ENCODE measurements at places on chromosomes 11 and 22.

- peak; percentile 23 for DNase-seq
Observed at GRCh38 chr11:13009921-13010748, 1.0 kb downstream of the RASSF10 start.

- peak; percentile 7 for DNase-seq
Observed at GRCh38 chr22:27880778-27881394, 38.2 kb downstream of the PITPNB start.

DNA sequence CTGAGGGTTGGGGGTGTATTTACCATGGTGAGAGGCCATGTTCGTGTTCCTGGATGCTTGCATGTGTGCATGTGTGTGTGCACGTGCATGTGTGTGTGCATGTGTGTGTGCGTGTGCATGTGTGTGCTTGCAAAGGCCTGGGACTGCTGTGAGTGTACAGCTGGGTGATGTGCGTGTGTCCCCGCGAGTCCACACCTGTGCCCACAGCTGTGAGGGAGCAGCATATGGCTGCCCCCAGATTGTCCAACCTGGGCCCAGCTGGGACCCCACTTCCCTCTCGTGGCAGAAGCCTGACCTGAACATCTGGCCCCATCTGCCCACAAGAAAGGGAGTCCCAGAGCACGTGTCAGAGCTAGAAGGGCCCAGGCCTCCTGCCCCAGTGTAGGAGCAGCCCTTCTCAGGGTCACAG, 8.4 kb upstream of the CD248 start:
- DNase-seq = no peak

- no peak for DNase-seq
Observed at GRCh38 chr11:84164728-84165127, 878.6 kb upstream of the CCDC90B start.

- DNase-seq = no peak
Observed at GRCh38 chr11:13332124-13332523, 54.5 kb downstream of the BMAL1 start.

- no peak for DNase-seq
Observed at GRCh38 chr11:12674936-12675696, 895 bp downstream of the TEAD1 start.

GRCh38 chr11:20887137-20887536, 217.8 kb downstream of the NELL1 start:
- DNase-seq = peak; percentile 86

- no peak for DNase-seq
Observed at GRCh38 chr22:38789606-38790005, 4.3 kb downstream of the DNAL4 start.

Measured in NCI-H526 treated with DMSO at 0.1 percent for 48 hours (cell line).